Fibroblast of skin of right quadriceps (primary cell): ENCODE measurements at places on chromosomes 6 and 20.

DNA sequence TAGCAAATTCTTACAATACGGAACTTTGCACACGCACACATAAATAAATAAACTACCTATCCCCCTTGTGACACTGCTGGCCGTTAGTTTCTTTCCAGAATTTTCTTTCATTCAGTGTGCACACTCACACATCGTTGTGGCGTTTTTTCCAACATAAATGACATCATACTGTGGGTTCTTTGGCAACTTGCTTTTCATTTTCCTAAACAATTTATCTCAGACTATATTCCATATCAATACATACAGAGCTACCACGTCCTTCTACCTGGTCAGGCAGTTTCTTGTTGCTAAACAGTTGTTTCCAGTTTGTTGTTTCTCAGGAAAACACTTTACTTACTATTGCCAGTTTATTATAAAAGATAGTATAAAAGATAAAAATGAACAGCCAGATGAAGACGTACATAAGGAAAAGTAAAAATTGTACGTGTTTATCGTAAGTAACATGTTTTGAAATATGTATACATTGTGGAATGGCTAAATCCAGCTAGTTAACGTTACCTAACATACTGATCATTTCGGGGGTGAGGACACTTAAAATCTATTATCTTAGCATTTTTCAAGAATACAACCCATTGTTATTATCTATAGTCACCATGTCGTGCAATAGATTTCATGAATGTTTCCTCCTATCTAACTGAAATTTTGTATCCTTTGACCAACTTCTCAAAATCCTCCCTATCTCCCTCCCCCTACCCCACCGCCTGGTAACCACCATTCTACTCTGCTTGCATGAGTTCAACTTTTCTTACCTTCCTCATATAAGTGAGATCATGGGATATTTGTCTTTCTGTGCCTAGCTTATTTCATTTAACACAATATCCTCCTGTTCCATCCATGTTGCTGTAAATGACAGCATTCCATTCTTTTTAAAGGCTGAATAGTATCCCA, 1.2 kb upstream of the TP53RK start:
- no peak for DNase-seq

GRCh38 chr6:117501722-117502121, 19.2 kb downstream of the DCBLD1 start:
- no peak for DNase-seq

DNA sequence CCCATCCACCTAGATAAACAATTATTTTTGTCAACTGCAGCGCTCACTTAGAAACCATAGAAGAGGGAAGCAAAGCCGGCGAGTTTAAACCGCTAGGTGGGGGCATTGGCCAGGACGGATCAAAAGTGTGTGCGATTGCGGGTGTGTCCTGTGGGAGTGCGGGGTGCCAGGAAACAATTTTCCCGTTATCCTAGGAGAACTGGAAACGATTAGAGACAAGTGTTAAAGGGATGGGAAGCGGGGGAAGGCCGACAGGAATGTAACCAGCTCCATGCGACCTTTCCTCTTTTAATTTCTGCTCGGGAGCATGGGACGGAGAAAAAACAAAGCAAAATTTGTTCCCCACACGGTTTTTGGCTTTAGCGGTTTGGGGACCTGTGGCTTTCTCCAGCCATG, 2.8 kb upstream of the HTR1B start:
- peak; percentile 71 for DNase-seq

DNA sequence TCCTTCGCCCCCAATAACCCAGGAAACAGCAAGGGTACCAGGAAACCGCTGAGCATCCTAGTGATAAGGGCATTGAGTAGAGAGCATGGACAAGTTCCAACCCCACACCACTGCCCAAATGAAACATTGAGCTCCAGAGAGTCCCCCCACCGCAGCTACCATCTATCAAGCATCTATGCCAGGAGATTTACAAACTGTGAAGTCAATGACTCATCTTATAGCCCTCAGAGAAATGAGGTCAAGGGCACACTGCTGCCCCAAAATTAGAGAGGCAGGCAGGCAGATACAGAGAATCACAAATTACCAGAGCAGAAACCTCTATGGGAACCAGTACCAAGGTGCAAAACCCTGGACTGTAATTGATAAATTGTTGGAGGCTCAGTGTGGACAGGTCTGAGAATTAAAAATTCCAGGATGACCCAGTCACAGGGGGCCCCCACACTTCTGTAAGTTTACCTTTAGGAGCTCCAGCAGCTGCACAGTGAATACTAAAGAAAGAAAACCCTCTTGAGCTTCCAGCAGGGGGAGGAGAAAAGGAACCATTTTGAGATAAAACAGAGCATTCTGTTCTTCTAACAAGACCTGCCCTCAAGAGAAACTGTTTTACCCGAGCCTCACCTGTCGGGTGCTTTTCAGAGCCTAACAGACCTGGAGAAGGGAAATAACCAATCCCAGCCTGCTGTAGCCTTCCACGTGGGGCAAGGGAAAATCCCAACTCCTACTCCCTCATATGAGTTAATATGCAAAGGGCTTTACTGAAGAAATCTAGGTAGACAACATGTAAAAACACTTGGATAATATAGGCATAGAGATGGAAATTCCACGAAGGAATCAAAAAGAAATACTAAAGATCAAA, 118.0 kb upstream of the ARID1B start:
- no peak for DNase-seq

DNA sequence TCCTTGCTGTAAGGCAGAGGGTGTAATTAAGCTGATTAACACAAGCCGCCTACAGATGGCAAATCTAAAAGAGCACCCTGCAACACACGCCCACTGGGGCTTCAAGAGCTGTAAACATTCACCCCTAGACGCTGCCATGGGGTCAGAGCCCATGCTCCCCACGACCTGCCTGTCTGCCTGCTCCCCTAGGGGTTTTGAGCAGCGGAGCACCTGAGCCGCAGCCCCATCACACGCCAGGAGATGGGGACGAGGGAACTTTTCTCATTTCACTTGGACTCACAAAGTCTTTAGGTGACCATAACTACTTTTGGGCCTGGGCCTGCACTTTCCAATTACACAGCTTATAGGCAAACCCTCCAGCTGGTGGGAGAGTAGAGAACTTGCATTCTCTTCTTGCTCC, 99.0 kb upstream of the SOX4 start:
- no peak for DNase-seq

DNA sequence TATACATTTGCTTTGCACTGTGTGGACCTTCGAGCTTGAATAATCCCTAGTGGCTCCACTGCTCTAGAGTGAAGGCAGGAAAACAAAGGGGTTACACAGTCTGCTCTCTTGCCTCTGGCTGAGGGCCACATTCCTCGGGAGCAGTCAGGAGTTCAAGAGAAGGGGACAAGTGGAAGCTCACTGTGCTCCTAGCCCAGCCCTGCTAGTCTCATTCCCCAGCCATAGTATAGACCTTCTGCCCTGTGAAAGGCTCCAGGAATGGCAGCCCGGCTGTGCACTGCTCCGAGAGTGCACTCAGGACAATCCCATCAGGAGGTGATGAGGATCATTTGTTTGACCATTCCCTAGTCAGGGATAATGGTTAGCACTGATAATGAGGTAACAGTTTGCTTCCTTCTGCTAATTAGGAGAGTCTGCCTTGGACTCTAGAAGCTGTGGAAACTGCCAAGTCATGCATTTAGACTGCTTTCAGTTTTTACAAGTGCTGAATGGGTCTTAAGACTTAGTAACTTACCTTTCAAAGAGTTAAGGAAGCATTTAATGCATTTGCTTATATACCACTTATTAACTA, 8.5 kb downstream of the IYD start:
- DNase-seq, result no peak

GRCh38 chr20:7505152-7505834, 435.0 kb downstream of the HAO1 start:
- no peak for DNase-seq

GRCh38 chr6:47182291-47182957, 127.3 kb downstream of the TNFRSF21 start:
- DNase-seq, result no peak

DNA sequence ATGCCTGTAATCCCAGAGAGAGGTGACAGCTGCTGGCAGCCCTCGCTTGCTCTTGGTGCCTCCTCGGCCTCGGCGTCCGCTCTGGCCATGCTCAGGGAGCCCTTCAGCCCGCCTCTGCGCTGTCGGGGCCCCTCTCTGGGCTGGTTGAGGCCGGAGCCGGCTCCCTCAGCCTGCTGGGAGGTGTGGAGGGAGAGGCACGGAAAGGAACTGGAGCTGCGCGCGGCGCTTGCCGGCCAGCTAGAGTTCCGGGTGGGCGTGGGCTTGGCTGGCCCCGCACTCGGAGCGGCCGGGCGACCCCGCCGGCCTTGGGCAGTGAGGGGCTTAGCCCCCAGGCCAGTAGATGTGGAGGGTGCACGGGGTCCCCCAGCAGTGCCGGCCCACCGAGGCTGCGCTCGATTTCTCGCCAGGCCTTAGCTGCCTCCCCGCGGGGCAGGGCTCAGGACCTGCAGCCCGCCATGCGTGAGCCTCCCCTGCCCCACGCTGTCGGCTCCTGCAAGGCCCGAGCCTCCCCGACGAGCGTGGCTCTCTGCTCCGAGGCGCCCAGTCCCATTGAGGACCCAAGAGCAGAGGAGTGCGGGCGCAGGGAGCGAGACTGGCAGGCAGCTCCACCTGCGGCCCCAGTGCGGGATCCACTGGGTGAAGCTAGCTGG, 34.6 kb downstream of the C6orf52 start:
- DNase-seq, result peak; percentile 1
